ENCODE measurements at places on chromosomes 5 and 9.
A peak's percentile ranks its signal among the peaks of the same experiment; 100 is the strongest.

GRCh38 chr9:95498641-95499040 is 18.1 kb downstream of the PTCH1 start:
- no peak for DNase-seq

DNA sequence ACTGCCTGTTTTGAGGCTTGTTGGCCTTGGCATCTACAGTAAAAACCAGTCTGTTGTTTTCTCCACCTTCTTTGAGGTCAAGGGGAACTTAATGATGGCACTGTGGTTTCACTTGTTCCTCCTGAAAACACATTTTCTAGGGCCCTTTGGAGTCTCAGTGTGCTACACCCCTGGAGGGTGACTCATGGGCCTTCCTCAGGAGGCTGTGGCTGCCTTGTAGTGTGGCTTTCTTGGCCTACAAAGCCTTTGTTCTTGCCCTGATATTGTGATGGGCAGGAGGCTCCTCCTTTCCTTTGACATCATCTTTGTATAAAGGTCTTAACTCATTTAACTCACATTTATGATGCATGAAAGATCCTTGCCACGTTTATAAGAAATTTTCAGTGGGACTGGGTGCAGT is 56.3 kb upstream of the GPBP1 start:
- peak; percentile 43 for DNase-seq

DNA sequence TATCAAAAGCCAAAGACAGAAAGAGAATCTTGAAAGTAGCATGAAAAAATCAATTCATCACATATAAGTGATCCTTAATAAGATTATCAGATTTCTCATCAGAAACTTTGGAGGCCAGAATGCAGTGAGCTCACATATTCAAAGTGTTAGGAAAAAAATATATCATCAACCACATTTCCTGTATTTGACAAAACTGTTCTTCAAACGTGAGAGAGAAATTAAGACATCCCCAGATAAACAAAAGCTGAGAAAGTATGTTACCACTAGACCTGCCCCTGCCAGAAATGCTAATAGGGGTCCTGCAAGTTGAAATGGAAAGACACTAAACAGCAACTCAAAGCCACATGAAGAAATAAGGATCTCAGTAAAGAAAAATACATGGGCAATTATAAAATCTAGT is 29.9 kb downstream of the HACD4 start:
- no peak for DNase-seq

- DNase-seq = no peak
Observed at GRCh38 chr5:60945813-60946187, 795 bp downstream of the NDUFAF2 start.

DNA sequence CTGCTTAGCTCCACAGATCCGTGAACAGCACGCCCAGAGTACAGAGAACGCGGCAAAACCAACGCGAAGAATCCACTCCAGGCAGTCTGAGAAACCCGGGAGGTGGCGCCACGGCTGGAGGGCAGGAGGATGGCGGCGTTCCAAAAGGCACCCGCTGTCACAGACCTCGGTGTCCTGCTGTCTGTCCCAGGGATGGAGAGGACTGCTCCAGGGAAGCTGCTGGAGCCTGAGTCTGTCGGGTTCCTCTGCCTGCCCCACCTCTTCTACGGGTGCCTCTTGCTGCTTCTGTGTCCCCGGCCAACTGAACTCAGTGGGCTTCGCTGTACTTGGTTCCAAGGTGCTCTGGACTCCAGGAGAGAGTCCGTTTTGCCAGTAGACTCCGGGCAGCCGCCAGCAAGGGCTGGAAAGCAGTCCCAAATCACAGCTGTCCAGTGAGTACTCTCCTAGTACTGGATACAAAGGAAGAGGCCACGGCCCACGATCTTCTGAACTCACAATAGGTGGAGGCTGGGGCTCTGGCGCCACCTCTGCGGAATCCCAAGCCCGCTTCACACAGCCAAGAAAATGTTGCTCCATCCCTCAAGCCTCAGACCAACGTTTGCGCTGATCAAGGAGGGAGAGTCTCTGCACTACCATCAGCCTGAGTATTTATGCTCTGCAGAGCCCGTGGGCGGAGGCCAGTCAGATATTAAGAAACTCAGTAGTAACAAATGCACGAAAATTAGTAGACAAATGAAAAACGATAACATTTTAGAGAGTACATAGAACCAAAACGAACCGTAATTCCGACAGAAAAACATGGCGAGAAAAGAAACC is 440 bp downstream of the ANXA2R start:
- peak; percentile 56 for DNase-seq

DNA sequence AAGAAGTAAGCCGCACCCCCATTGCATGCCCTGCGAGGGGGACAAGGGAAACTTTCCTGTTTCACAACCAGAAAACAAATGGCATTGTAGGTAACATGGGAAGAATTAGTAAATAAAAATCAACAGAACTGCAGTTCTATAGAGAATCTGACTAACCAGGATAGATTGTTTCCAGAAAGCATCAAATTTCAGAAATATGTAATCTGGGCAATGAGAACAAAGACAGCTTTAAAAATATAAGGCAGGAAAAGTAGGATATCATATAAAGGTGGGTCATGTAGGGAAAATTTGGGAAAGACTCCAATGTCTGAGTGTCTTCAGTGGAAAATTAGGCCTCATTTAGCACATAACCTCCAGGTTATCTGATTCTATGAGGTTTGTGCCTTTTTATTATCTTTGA is 58.3 kb upstream of the RANBP6 start:
- DNase-seq = no peak

DNA sequence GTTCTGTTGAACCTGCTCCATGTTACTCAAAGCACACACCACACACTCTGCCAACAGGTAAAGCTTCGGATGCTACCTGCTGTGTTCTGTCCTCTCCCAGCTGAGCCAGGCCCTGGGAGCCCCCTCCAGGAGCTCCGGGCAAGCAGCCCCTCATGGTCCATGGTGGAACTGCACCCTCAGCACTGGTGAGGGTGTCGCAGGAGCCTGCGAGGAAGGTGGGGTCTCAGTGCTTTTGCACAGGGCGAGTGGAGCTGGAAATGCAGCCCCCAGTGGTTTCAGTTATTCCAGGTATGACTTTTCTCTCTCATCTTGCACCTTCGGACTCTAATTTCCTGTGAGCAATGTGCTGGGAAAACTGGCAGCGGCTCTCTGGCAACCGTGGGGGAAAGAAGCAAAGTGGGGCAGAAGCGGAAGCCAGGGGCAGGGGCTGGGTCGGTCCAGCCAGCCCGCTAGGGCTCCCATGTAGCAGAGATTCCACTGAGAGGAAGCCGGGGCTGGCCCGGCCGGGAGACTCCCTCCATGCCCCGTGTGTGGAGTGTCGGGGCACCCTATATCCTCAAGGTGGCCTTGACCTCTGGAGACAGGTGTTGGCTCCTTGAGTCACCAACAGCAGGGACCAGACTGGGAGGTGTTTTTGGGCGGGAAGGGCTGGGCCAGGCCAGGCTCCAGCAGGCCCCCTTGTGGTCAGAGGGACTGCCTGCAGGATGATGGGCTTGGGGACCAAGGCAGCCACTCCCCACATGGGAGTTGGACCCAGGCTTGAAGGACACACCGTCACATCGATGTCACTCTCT is 75.6 kb upstream of the PRSS3 start:
- DNase-seq = peak; percentile 14
